ENCODE measurements at places on chromosomes 11 and 22.
A peak's percentile ranks its signal among the peaks of the same experiment; 100 is the strongest.

DNA sequence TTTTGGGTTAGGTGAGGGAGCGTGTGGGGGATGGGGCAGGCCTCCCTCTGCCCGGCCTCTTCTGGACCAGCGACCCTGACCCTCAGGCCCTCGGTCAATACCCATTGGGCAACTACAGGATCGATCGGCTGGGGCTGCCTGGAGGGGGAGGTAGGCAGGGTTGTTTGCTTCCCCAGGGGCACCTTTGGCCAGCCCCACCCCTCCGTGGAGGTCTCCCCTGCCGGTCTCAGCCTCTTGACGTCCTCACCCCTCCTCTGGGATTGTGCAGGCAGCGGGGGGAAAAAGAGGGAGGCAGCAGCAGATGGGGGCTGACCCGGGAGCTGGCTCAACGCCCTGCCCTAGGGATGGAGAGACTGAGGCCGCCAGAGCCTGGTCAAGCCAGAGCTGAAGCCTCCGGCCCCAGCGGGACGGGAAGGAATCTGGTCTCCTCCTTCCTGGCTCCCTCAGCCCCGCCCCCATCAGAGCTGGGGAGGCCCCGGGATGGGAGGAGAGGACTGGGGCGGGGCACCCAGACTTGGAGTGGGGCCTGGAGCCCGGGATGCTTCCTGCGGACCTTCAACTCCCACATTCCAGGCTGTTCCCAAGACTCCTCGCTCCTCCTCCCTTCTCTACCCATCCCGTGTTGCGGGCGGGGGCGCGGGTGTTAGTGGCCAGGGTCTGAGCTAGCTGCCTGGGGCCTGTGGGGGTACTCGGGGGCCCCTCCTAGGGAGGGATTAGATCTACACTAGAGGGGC lies 14.4 kb upstream of the CDC42EP1 start:
- peak; percentile 82 for DNase-seq

GRCh38 chr11:67265633-67266448 lies 432 bp upstream of the GRK2 start:
- peak; percentile 84 for DNase-seq

DNA sequence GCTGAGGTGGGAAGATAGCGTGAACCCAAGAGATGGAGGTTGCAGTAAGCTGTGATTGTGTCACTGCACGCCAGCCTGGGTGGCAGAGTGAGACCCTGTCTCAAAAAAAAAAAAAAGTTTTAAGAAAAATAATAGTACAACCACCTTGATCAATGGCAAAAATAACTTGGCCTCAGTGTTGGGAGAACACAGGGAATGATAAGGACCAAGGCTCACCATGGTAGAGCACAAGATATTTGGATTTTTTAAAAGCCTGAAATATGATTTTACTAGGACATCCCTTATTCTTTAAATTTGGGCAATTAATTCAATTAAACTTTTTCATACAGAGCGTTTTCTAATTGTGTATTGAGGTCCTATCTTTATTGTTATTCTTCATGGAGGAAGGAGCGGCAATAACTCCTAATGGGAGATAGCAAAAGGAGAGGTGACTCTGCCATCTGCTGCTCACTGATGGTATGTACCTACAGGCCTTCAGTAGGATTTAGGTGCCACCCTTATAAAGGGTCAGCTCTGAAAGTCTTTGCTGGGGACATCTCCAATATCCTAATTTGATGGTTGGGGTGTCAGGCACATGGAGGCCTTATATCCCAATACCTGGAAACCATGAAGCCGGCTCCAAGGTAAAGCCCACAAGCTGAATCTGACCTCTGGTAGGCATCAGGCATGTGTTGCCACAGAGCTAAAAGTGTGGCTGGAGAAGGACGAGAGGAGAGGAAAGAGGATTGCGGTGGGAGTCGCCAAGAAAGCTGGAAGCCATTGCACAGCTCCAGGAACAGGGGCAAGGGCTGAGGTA lies 21.9 kb upstream of the POLD3 start:
- DNase-seq: no peak

DNA sequence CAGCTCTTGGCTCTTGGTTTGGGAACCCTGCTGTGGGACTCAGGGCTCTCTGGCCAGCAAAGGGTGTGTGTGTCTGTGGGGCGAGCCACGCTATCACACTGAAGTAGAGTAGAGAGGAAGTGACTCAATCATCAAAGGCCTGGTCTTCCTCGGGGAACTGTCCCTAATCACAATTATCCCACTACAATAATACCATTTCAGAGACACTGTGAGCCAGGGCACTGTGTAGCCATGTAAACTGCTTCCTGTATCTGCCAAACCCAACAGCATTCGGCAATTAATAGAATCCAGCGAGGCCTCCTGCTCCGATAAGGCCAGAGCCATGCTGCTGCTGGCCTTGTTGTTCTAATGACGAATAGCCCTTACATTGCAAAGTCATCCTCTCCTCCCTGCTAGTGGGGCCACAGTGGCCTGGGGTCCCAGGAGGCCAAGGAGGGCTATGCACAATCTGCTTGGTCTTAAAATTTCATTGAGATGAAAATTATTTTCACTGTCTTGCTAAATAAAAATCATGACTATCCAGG lies 49.8 kb upstream of the LMO2 start:
- no peak for DNase-seq

- DNase-seq: no peak
Measured at GRCh38 chr11:44753961-44754645, 27.3 kb downstream of the TSPAN18 start.

GRCh38 chr11:61949169-61950034 lies 749 bp upstream of the BEST1 start:
- DNase-seq: no peak
